Stimulated activated CD4-positive, alpha-beta T cell treated with anti-CD3 and anti-CD28 coated beads, TNF-alpha, amount 100 ng/mL, for 48 hours (primary cell): ENCODE measurements at places on chromosomes 6 and 20.

DNA sequence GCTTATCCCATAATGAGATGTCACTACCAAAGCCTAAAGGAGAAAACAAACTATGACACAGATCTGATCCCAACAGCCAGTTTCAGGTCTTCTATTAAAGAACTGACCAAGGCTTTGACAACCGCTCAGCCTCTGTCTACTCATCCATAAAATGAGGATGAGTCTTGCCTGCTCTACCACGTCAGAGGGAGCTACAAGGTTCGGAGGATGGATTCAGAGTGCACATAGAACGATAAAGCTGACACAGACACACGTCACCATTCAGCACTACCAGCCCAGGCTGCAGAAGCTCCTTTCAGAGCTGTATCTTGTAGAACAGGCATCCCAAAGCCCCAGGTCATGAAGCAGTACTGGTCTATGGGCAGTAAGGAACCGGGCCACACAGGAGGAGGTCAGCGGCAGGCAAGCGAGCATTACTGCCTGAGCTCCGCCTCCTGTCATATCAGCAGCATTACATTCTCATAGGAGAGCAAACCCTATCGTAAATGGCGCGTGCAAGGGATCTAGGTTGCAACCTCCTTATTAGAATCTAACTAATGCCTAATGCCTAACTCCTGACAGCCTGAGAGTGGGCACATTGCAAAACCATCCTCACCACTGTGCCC, 25.1 kb downstream of the KIF16B start:
- no peak for DNase-seq

DNA sequence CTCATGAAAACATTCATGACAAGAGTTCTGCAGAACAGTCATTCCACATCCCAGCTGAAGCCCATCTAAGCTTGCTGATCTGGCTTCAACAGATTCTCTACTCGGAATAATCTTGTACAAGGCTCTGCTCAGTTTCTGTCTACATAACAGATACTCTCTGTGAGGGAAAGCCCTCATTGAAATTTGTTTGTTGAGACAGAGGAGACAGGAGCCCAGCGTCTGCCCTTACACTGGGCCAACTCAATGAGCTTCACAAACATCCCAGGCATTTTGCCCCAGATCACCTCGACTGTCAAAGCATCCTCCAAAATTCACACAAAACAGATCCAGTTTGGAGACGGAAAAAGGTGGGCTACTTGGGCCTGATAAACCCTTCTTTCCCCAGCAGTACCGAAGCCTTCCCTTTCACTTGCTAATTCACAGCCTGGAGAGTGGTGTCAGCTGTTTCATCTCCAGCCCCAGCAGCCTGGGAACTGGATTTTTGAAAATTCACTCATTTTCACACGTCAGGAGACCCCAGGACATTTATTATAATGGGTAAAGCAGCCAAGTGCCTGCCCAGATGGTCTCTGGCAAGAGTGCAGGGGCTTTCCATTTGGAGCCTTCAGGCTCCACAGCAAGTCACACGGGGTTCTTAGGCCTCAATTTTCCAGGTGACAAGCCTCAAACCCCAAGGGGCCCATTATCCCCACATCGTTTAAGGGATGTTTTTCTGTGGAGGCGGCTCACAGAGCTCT, 7.3 kb downstream of the CCDC167 start:
- DNase-seq = no peak

GRCh38 chr6:114304304-114304887, 38.4 kb downstream of the HS3ST5 start:
- no peak for DNase-seq

- no peak for DNase-seq
These were observed 86.8 kb downstream of the MOXD1 start for GRCh38 chr6:132314432-132314831.

DNA sequence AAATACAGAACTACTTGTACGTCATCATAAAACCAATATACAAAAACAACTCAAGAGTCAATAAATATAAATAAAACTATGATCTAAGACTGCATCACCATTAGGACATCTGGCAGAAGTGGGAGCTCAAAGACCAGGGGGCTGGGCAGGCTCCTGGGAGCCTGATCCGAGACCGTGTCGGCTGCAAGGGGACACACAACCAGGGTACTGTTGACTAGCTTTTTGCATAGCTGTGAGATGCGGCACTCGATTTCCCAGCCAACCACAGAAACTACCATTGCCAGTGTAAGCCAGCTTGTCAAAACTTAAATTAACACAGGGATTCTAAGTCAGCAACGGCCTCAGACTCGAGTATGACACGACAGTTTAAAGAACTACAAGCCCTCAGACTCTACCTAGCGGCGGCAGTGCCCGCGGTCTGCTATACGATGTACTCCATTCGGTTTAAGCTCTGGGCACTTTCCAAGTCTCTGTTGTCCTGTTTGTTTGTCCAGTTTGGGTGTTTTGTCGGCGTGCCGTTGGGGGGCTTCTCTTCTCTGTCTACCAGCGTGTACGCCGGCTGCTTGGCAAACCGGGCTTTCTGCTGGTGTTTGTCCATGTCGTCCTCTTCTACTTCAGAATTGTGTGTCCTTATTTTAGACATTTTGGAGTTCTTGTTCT, 34.6 kb downstream of the JAG1 start:
- DNase-seq = no peak

GRCh38 chr6:23412770-23413169, 713.2 kb upstream of the NRSN1 start:
- DNase-seq = no peak

- no peak for DNase-seq
These were observed 108.9 kb upstream of the SYNDIG1 start for GRCh38 chr20:24360531-24360930.
